Progenitor cell of endocrine pancreas (in vitro differentiated cells): ENCODE measurements at places on chromosomes 3 and 15. TPM values are rescaled to one million over a fixed set of nuclear protein-coding genes. Genes with fewer than 3 reads are reported as not detected.

TLR9 gene
- not detected in 2 replicates for total RNA-seq

LINGO1 gene
- 35.1 and 41.3 TPM in 2 replicates for total RNA-seq

FOXB1 gene
- total RNA-seq = not detected in 2 replicates

MYH15 gene
- 0.91 and 0.96 TPM in 2 replicates for total RNA-seq

DNA sequence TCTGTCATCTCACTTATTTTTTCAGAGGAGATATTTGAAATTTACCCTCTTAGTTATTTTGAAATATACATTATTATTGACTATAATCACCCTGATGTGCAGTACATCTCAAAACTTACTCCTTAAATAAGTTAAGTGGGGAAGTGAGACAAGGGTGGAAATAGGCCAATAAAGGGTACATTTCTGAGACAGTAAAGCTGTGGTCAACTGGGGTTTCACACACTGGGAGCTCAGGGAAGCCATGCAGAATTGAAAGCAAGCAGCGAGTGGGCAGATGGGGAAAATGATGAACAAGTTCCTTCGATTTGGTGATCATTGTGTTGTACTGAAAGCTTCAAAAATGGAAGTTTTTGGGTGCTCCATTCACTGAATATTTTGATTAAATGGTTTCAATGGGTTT is 21.6 kb upstream of the MOBP start:
- no peak for DNase-seq
